ENCODE measurements at places on chromosomes 2 and 18.

DNA sequence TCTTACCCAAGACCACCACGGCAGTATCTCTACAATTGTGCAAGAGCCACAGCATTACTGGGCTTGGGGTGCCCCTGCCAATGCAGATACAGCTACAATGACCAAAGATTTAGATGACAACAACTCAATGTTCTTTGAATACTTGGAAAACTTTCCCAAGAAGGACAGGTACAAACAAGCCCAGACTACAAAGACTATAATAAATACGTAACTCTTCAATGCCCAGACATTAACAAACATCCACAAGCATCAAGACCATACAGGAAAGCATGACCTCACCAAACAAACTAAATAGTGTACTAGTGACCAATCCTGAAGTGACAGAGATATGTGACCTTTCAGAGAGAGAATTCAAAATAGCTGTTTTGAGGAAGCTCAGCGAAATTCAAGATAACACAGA is 62.8 kb downstream of the ICA1L start:
- no peak for DNase-seq

DNA sequence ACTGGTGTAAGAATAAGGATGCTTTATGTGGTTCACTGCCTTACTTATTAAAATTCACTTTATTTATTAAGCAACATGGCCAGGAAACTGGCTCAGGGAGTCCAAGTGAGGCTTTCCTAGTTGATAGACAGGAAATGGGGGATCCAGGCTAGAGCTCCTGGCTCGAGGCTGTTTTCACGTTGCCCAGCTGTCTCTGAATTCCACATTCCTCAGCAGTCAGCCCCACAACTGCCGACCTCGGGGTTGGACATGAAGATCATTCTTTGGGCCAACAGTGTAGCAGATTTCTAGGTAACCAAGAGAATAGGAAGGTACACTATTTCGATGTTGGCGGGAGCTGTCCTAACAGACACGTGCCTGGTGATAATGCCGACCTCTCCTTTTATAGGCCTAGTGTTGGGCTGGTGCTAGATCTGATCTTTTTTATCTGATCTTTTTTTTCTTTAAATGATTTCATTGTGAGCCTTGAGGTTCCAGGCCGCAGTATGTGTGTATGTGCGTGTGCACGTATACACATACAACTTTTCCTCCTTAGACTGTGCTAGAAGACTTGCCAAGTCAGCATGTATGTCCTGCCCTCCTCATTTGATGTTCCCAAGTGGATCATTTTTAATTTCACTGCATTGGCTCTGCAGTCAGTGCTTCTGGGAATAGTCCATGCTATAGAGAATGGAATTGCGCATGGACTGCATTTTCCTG is 103.5 kb downstream of the CABLES1 start:
- DNase-seq, result no peak

- DNase-seq, result no peak
Measured at GRCh38 chr2:120401275-120402066, 55.5 kb downstream of the INHBB start.

GRCh38 chr18:8805552-8805951 is 100.2 kb downstream of the MTCL1 start:
- no peak for DNase-seq

- no peak for DNase-seq
Measured at GRCh38 chr2:224042191-224042696, 3.2 kb upstream of the SERPINE2 start.

DNA sequence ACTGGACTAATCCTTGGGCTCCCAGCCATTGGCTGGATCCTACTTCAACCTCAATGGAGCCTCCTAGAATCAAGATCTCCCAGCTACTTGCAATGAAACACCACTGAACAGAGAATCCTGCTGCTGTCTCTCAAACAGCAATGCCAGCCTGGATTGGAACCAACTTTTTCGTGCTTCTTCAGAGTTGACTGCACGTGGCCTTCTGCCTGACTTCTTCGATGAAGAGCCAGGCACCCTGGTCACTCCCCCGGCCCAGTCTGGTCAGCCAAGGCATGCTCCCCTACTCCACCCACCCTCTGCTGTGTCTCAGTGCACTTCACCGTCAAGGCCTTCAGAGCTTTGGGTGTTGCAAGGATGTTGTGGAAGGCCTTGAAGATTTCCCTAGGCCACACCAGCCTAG is 148.7 kb downstream of the CLIP4 start:
- DNase-seq, result no peak

GRCh38 chr18:78126536-78126935 is 853.1 kb upstream of the SALL3 start:
- DNase-seq, result no peak

- DNase-seq, result no peak
Measured at GRCh38 chr2:218341381-218341780, 15.3 kb upstream of the CATIP start.

DNA sequence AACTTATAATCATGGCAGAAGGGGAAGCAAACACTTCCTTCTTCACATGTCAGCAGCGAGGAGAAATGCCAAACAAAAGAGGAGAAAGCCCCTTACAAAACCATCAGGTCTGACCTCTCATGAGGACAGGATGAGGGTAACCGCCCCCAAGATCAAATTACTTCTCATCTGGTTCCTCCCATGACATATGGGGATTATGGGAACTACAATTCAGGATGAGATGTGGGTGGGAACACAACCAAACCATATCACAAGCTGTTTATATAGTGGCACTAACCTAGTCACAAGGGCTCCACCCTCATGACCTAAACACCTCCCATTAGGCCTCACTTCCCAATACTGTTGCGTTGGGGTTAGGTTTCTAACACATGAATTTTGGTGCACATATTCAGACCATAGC is 110.0 kb downstream of the OSBPL6 start:
- DNase-seq, result no peak

- DNase-seq, result no peak
Measured at GRCh38 chr2:11745613-11746375, 638 bp upstream of the LPIN1 start.

- DNase-seq, result no peak
Measured at GRCh38 chr2:67733517-67733916, 329.3 kb downstream of the C1D start.

DNA sequence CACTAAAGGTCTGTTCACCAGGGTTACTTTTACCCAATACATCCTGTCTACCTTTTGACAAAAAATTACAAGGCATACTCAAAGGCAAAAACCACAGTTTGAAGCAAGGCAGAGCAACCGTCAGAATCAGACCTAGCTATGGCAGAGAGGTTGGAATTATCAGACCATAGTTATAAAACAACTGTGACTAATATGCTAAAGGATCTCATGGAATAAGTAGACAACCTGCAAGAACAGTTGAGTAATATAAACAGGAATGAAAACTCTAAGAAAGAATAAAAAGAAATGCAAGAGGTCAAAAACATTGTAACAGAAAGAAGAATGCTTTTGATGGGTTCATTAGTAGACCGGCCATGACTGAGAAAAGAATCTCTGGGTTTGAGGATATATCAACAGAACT is 318.8 kb upstream of the KCNH7 start:
- DNase-seq, result no peak

GRCh38 chr2:226559536-226559935 is 240.1 kb downstream of the IRS1 start:
- no peak for DNase-seq

DNA sequence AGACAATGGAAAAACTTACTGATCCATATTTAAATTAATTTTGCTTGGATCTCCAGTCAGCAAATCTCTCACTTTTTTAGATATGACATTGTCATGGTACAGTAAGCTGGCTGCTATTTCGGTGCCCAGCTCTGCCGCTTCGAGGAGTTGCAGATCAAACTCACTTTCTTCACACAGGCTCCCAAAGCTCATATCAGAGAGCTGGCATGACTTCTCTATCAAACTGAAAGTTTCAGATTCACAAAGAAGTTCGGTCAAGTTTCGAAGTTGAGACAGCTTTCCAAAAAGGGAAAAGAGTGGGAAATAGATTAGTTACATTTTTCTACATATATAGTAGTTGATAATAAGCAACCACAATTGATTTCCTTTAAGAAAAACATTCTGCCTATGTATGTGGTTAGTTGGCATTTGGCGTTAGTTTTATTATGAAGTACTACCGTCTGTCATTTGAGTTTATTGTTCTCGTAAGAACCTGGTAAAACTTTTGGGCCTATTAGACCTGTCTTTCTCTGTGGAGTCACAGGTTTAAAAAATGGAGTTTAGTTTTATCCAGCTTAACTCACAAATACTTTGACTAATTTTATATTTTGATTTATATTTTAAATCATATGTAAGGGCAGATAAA is 118.8 kb downstream of the ABCA12 start:
- no peak for DNase-seq

GRCh38 chr2:1784087-1784486 is 39.8 kb upstream of the PXDN start:
- DNase-seq, result peak; percentile 40

DNA sequence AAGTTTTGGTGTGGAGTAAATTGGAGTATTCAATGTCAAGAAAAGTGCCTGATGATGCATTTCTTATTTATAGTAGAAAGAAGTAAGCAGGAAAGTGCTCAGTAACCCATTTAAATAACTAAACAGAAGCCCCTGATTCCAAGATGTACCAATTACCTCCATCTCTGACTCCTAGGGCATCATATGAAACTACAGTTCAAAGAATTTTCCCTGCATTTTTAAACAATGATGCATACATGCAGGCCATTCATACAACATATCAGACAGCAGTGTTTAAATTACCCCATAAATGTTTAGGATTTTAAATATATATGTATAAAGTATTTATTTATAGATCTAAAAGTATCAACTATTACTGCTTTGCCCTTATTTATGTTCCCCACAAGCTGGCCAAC is 36.2 kb downstream of the FTCDNL1 start:
- no peak for DNase-seq

GRCh38 chr2:52340171-52340570 is 1308.2 kb upstream of the NRXN1 start:
- no peak for DNase-seq

- peak; percentile 63 for DNase-seq
Measured at GRCh38 chr2:203225423-203226039, 13.3 kb upstream of the CYP20A1 start.

GRCh38 chr2:8303322-8303832 is 378.5 kb upstream of the ID2 start:
- no peak for DNase-seq

GRCh38 chr2:26526105-26526504 is 48.2 kb upstream of the OTOF start:
- no peak for DNase-seq

DNA sequence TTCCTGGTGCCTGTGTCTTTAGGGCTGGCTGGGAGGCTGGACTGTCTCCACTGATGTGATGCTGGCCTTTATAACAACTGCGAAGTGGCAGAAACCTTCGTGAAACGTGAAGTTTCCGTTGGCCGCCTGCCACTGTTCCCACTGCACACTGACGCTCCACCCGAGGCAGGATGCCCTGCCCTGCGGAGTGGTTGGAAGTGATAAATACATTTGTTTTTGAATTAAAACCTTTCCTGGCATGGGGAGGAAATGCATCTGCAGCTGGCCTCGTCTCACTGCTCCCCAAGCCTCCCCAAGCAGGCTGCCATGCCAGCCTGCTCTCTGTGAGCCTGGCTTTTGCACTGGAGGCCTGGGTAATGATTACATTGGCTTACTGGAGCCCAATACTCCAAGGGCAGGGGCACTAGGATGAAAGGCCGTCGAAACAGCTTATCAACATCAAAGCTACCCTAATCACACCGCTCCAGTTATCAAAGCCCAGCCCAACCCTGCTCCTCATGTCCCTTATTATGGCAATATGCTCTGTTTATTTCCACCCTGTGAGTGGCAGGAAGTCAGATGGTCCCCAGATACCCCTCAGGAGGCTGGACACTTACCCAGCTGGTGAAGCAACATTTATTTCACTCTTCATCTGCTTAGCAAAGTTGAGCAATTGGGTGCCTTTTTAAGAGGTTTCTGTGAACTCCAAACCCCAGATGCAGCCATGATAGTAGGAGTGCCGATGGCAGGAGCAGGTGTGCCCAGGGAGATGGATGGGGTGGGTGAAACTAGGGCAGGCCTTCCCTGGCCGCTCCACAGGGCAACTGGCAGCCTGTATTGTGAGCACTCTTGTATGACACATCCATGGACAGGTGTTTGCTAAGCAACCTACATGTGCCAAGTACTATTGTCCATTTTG is 97.4 kb upstream of the ITGA6 start:
- no peak for DNase-seq

- no peak for DNase-seq
Measured at GRCh38 chr2:238505892-238506280, 79.2 kb downstream of the ASB1 start.

DNA sequence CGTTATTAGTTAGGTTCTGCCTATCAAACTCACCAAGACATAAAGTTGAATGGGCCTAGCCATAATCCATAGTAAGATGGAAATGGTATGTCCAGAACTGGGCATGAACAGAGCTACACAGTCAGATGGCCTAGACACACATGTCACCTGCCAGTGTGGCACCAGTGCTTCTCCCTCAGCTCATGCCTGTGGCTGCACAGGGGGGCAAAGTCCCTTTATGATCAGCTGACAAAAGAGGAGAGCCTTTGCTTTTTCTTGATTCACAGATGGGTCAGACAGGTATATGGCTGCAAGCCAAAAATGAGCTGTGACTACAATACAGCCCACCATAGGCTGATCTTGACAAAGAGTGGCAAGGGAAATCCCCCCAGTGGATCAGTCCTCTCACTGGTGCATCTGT is 28.3 kb upstream of the STARD7 start:
- DNase-seq, result no peak

Data from trophoblast cell (in vitro differentiated cells and primary cell).